AG09309 (cell line): ENCODE measurements at places on chromosomes 13 and 19.

GRCh38 chr13:27012482-27013197, 159.0 kb downstream of the USP12 start:
- peak; percentile 59 for DNase-seq

DNA sequence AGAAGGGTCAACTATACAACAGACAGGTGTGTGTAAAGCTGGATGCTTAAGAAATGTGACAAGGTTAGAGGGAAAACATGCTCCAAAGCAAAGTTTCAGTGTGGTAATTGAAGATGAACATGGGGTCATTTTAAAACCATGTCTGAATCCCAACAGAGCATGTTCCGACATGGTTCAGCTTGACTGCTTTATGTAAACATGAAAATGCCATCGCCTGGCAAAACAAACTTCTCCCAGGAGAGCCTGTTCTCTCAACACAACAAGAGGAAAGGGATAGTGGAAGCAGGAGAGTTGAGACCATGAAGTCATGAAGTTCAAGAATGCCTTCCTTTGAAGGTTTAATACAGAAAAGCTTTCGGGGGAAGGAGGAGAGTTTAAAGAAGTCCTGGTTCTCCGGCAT, 85.8 kb downstream of the EPSTI1 start:
- DNase-seq = no peak

DNA sequence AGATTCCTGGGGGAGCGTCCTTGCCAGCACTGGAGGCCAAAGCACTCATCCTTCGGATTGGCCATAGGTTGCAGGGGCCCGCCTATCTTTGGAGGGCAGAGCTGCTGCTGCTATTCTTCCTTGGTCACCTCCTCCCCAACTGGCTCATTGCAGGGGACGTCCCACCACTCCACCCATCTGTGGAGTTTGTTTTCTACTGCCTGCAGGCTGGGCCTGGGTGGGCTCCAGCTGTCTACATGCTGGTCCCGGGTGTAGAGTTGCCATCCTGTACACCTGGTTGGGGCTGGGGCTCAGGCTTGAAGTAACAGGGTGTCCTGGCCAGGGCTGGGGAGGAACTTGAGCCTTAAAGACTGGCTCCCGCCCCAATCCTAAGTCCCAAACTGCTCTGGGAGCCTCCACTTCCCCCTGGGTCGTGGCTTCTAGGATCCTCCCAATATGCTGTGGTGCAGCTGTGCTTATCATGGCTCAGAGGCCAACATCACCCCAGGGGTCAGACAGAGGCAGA, 2.1 kb downstream of the RNF225 start:
- no peak for DNase-seq

DNA sequence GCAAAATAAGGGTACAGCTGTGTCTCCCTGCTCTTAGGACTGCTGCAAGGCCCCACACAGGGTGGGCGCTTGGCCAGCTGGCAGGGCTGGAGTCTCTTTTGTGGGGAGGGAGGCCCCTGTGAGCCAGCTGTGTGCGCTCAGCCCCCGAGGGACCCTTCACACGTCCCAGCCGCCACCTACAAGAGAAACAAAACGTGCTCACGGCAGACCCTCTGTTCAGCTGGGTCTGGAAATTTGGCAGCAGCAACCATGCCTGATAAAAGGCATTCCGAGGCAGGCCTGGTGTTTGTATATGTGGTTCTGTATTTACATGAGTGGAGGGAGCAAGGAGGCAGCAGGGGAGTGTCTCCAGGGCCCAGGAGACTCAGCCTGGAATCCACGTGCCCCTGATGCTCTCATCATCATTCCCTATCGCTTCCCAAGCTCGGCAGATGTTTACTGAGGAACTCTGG, 49.7 kb downstream of the CRTC1 start:
- DNase-seq = no peak

- no peak for DNase-seq
These were observed 203.0 kb downstream of the ITGBL1 start for GRCh38 chr13:101655435-101655834.

- no peak for DNase-seq
These were observed 22.3 kb upstream of the ZBTB7A start for GRCh38 chr19:4088975-4089374.

DNA sequence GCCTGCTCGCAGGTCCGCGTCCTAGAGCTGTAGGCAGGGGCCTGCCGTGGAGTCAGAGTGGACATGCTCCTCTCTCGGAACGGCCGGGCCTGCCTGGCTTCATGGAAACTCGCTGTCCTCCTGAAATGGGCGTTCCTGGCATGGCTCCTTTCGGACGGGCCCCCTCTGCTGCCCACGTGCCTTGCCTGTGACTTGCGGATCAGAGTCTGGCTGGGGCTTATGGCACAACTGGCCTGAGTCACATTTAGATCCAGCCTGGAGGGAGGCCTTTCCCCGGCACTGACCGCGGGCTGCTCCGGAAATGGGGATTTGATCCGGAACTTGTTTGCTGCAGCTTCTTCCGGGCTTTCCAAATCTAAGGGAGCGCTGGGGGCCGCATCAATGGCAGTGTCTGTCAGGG, 28.1 kb downstream of the THSD1 start:
- no peak for DNase-seq

GRCh38 chr13:114115796-114116195, 16.6 kb downstream of the RASA3 start:
- DNase-seq = no peak

DNA sequence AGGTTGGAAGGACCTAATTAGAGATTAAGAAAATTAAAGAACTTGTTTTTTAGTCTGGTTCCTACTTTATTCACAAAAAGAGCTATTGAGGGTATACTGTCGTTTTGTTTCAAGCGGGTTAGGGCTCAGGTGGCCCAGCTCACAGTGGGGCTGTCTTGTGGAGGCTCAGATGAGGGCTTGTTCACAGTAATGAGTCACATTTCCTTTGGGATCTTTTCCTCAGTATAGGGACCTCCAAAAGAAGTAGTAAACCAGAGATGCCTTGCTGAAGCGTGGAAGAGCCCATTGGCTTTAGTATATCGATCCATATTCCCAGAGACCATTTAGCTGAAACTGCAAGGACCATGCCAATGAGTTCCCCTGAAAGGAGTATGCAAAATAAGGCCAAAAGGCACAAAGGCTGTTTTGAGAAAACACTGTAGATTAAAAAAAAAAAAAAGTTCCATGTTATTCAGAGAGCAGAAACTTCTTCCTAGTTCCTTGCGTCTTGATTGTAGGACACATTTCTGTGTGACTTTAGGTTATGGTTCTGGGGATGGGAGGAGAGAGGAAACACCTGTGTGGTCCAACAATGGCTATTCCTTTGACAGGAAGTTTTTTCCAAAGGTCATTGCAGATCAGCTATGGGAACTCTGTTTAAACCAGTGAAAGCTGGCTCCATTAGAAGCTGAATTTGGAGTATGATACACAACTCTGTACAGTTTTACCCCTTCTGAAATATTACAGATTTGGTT, 32.8 kb upstream of the GPI start:
- DNase-seq = no peak

DNA sequence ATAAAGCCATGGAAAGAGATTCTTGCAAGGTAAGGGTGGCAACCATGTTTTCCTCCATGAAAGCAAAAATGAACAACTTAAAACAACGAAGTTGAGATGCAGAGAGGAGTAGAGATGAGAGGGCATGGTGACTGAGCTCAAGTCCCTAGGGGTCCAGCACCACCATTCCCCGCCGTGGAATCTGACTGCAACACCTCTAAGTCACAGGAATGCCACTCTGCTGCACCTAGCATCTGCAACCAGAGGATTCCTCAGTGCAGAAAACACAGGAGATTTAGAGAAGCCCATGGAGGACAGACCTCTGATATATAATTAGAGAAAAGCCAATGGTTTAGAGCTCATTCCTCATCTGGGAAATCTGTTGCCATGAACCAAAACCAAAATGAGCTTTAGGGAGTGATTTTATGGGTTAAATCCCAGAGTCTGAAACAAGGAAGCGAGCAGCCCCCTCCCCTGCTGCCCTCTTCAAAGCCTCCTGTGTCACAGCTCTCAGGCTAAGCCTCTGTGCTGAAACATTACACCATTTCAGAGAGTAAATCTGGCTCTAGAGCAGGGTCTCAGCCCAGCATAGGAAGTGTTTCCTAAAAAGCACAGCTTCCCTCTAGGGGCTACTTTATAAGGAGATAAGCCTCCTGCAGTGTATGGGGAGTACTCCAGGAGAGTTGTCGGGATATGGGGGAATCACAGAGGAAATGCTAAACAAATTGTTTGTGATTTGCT, 1043.6 kb downstream of the UQCRFS1 start:
- DNase-seq = no peak

GRCh38 chr13:98507282-98507797, 69.6 kb downstream of the STK24 start:
- DNase-seq = no peak

DNA sequence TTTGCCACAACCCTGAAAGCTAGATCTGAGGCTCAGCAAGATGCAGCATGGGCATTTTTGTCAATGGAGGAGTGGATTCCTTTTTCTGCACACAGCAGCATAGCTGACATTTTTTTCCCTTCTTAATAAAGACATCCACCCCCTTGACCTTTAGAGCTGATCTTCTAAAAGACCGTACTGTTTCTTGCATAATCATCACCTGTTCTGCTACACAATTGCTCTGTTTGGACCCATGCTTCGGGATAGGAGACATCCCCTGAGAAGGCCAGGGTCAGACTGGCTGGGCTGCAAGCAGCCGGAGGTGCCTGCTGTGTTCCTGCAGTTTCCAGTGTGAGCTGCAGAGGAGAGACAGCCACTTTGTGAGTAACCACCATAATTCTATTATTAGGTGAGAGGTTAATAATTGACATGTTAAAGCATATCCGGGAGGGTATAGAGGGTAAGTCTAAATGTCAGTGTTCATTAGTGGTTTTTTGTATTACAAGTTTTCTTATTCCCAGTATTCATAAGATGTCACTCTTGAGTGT, 108.5 kb upstream of the C1QTNF9B start:
- no peak for DNase-seq

GRCh38 chr13:59663707-59664106, 500.0 kb downstream of the DIAPH3 start:
- DNase-seq = no peak

DNA sequence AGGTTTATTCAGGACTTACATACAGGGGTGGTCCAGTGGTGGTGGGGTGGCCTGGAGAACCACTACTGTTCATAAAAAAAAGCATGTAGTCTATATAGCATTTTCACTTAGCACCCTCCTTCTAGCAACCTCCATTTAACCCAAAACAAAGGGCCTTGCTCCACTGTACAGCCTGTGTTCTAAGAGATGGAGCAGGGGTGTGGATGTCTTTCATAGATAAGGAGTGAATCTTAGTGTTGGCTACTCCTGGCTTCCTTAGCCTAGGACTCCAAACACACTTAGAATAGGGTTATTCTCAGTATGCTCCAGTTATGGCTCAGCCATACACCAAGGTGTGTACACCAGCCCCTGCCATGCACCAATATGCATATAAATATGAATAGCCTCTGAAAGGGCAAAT, 95.2 kb downstream of the ELF1 start:
- DNase-seq = no peak

DNA sequence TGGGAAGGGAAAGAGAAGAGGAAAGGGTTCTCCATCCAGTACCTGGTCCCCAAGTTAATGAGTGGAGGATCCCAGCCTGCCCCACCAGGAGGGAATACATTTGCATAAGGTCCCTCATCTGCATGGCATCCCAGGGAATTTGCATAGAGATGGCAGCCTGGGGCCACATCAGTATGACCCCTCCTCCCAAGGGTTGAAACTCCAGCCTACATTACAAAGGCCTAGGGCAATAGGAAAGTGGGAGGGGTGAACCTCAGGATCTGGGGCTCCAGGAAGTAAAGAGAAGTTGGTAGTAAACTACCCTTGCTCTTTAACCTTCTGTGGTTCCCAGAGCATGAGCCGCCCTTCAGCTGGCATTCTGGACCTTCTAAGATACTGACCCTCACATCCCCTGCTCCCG, 6.8 kb upstream of the NECTIN2 start:
- DNase-seq = no peak

DNA sequence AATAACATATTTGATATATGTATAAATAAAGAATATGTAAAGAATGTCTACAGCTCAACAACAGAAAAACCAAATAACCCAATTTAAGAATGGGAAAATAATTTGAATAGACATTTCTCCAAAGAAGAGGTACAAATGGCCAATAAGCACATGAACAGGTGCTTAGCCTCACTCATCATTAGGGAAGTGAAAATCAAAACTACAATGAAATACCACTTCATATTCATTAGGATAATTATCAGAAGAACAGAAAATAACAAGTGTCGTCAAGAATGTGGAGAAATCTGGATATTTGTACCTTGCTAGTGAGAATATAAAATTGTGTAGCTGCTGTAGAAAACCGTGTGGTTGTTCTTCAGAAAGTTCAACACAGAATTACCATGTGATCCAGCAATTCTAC, 8.4 kb upstream of the SUPT20H start:
- DNase-seq = no peak

GRCh38 chr19:49489601-49490167, 2.3 kb downstream of the RPL13A start:
- no peak for DNase-seq

DNA sequence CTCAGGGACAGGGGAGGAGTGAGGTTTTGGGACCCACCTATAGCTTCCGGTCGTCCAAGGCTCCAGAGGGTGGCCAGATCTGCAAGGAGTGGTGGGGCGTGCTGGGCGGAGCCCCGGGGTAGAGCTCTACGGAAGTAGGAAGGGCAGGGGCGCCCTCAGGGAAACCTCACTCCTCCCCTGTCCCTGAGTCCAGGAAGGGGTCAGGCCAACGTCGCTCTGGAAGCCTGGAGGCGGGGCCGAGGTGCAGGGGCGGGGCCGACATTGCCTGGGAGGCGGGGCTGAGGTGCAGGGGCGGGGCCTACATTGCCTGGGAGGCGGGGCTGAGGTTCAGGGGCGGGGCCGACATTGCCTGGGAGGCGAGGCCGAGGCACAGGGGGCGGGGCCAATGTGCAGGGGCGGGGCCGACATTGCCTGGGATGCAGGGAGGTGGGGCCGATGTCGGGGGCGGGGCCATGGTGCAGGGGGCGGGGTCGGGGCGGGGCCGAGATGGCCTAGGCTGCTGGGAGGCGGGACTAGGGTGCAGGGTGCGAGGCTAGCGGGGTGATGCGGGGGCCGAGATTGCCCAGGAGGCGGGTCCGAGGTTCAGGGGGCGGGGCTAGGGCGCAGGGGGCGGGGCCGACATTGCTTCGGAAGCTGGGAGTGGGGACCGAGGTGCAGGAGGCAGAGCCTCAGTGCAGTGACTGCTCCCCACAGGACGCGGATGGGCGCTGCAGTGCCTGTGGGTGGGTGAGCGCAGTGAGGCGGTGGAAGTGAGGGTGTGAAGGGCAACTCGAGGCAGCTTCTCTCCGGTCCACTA, 4.9 kb upstream of the PALM start:
- DNase-seq = no peak

GRCh38 chr13:76499891-76500290, 386.3 kb downstream of the KCTD12 start:
- no peak for DNase-seq

GRCh38 chr19:18001777-18002345, 6.1 kb upstream of the ARRDC2 start:
- no peak for DNase-seq

GRCh38 chr19:30387311-30388115, 15.3 kb downstream of the ZNF536 start:
- DNase-seq = no peak
